NCI-H1694 (cell line): ENCODE measurements at places on chromosomes 16 and 17.

- no peak for DNase-seq
Measured at GRCh38 chr17:79027925-79028491, 4.0 kb downstream of the C1QTNF1 start.

GRCh38 chr16:75821117-75821516 lies 94.8 kb upstream of the CPHXL start:
- no peak for DNase-seq

GRCh38 chr17:2885733-2886132 lies 89.5 kb downstream of the RAP1GAP2 start:
- DNase-seq = no peak

GRCh38 chr16:89060207-89060794 lies 33.4 kb upstream of the ACSF3 start:
- no peak for DNase-seq

GRCh38 chr17:82053556-82054263 lies 2.0 kb downstream of the GPS1 start:
- DNase-seq = no peak
